ENCODE measurements at places on chromosomes 16 and 17. TPM values are rescaled to one million over a fixed set of nuclear protein-coding genes. Genes with fewer than 3 reads are reported as not detected.

ABCC6 gene
- total RNA-seq: 7.8 TPM

GRCh38 chr17:22090263-22090935, 398.1 kb downstream of the KCNJ18 start:
- no peak for DNase-seq

SLFN14 gene
- not detected for total RNA-seq

ABR gene
- total RNA-seq: 51.1 TPM

DNA sequence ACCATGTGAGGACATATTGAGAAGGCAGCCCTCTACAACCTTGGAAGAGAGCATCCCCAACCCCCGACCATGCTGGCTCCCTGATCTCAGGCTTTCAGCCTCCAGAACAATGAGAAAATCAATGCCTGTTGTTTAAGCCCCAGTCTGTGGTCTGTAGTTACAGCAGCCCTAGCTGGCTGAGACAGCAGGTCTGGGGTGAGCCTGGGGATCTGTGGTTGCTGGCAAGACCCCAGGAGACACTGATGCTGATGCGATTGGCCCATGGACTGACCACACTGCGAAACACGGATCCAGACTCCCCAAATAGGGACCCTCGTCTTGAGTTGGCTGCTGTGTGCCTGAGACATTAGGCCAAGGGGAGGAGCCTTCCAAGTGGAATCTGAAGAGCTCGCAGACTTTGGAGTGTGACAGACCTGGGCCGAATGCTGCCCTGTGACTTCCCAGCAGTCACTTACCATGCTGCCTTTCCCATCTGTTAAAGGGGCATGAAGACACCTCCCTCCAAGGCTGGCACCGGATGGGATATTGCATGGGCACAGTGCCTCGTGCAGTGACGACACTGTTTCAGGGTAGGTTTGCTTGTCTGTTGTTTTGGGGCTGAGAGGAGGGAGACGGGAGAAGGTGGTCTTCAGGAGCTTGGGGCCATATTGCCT, 147.8 kb upstream of the RPL38 start:
- peak; percentile 77 for DNase-seq

DNA sequence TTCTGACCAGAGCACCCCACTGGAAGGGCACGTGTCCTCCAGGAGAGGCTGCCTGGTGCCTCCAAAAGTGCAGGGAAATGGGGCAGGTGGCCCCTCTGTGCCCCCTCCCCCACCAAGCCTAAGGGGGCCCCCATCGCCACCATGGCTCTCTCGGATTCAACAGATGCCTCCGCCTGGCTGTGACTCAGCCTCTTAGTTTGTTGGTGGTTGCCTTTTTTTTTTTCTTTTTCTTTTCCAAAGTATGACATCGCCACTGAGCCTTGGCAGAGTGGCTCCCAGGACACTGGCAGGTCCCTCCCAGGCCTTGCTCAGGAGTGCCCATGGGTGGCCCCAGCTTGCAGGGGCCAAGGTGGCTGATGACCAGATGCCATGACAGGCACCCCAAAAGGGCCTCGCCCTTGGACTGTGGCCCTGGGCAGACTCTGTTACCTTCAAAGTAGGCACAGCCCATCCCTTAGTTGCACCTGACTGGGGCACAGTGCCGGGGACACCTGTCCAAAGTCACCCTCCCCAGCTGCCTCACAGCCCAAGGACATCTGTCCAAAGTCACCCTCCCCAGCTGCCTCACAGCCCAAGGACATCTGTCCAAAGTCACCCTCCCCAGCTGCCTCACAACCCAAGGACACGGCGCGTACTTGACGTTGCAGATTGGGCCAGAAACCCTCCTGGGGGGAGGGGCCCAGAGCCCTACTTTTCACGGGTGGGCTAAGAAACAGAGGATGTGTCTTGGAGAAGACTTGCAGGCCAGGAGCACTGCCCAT, 29.6 kb downstream of the NPTX1 start:
- no peak for DNase-seq

- peak; percentile 71 for DNase-seq
These were observed 7.3 kb downstream of the THRA start for GRCh38 chr17:40069751-40070708.

- DNase-seq: no peak
These were observed 151.4 kb downstream of the BANP start for GRCh38 chr16:88102597-88102996.

CACNG3 gene
- total RNA-seq: not detected

Measured in endodermal cell (in vitro differentiated cells).